ENCODE measurements at places on chromosomes 12 and 14.

- DNase-seq, result no peak
These were observed 11.0 kb downstream of the PLEKHG3 start for GRCh38 chr14:64715146-64715627.

DNA sequence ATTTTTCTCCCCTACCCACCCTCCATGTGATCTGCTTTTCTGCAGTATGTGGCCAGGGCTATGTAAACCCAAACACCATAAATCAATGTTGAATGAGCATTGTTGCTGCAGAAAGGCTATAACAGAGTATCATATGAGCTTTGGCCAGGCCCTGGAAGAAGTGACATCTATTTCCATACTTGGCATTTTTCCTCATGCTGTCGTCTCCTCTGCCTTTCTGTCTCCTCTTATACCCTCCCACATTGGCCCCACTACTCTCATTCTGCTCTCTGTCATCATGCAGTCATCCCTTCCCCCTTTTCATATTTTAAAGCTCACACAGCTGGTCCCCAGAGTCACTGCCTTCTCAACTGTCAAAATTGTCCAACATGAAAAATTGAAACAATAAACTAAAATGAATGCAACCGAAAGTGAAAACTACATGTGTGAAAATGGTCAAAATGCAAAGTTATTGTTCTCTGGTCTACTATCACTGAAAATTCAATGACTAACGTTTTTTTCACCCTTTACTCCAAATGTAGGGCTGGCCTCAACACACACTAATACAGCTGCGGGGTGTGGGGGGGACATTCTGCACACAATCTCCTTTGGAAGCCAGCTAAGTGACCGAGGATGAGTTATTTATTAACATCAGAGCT lies 290.7 kb upstream of the TMPO start:
- DNase-seq, result no peak

- DNase-seq, result peak; percentile 79
These were observed 3.2 kb downstream of the TEX52 start for GRCh38 chr12:2853626-2854025.

DNA sequence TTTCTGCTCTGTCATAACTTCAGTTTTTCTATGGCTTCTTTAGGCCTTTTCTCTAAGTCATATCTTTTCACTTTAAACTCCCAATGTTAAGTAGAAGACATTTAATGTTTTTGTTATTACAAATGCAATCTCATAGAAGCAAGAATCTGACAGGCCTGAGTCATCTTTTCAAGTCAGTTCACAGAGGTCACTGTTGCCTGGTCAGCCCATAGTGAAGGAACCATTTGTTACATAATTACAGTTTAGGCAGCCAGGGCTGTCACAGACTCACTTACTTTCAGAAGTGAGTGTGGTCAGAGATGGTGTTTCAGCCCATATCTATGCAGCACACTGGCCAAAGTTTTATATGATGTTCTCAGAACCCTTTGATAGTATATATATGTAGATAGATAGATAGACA lies 46.5 kb downstream of the CCER1 start:
- no peak for DNase-seq

- DNase-seq, result no peak
These were observed 2.0 kb upstream of the P3H3 start for GRCh38 chr12:6826125-6826733.

- DNase-seq, result no peak
These were observed 177.3 kb upstream of the CDKN3 start for GRCh38 chr14:54219261-54220070.

Measured in KBM-7 (cell line).